Glomerular endothelial cell (primary cell): ENCODE measurements at places on chromosomes 7 and 10. TPM values are rescaled to one million over a fixed set of nuclear protein-coding genes. Genes with fewer than 3 reads are reported as not detected.
A peak's percentile ranks its signal among the peaks of the same experiment; 100 is the strongest.

The PNLIP gene
- not detected in 2 replicates for total RNA-seq

The UNCX gene
- not detected in 2 replicates for total RNA-seq

The SLC25A40 gene
- 2.4 and 11.2 TPM in 2 replicates for total RNA-seq

The ATOH7 gene
- total RNA-seq, result not detected in 2 replicates

The H2BK1 gene
- not detected in 2 replicates for total RNA-seq

The GATA3 gene
- total RNA-seq, result 1.7 and 2.5 TPM in 2 replicates

The NUTM2A gene
- 0.82 and 1.7 TPM in 2 replicates for total RNA-seq

The LBX1 gene
- total RNA-seq, result not detected in 2 replicates

The IRF5 gene
- 0.73 TPM in 1 of 2 replicates, not detected in the other for total RNA-seq

The FAM25G gene
- total RNA-seq, result not detected in 2 replicates

The ADAMTS14 gene
- total RNA-seq, result 2.9 and 3.4 TPM in 2 replicates

DNA sequence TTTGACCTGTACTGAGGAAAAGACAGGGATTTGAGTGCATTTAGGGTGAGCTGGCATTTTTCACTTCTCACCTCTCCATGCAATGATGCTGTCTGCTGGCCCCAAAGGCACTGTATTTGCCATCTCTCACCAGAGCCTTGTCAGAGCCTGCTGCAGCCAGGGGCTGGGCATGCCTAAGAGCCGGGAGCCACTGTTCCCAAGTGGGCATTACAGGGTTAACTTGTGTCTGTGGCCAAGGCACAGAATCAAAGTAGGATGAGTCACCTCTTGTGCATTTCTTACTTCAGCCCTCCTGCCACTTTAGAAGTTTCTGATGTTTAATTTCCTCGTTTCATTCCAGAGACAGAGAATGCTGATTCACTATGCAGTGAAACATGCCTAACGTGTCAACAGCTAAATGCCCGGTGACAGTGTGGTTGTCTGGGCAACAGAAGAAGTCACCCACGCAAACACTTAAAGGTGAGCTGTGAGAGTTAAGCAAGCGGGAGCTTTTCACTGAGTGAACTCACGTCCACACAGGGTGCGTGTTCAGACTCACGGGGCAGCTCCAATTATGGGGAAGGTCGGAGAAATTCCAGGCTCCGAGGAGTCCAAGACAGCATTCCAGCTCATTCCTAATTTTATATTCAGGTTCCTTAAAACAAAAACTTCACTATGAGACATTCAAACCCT, 57.1 kb upstream of the IGFBP3 start:
- DNase-seq, result peak; percentile 68

DNA sequence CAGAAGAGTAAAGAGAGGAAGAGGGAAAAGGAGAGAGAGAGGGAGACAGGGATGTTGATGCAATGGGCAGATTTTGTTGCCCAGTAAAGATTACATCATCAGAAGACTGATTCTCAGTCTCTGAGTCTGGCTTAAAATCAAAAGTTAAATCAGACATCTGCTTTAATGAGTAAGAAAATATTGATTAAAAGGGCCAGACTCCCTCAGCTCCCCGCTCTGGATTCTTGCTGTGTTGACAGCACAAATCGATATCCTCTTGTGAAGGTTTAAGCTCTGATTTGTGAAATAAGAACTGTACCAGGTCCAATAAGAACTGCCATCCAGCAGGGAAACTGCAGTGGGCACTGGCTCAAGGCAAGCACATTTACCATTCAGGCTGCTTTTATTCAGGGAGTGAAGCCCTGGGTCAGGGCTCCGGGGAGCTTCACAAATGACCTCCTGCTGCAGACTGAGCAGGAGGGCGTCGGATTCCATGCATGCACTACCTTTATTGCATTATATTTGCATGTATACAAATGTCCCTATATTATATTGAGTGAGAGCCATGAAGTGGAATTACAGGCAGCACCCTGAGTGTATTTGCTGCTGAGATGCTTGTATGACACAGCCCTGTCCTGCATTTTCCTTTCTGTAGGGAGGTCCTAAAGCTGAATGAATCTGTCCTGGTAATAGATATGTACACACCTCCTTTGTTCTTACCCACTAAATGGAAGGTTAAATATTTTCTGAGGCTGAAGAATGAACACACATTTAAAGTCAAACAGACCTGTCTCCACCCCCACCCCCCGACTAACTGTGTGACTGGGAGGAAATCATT, 401.5 kb downstream of the REEP3 start:
- DNase-seq, result no peak

GRCh38 chr10:87054373-87055295, 34.5 kb downstream of the FAM25A start:
- no peak for DNase-seq

DNA sequence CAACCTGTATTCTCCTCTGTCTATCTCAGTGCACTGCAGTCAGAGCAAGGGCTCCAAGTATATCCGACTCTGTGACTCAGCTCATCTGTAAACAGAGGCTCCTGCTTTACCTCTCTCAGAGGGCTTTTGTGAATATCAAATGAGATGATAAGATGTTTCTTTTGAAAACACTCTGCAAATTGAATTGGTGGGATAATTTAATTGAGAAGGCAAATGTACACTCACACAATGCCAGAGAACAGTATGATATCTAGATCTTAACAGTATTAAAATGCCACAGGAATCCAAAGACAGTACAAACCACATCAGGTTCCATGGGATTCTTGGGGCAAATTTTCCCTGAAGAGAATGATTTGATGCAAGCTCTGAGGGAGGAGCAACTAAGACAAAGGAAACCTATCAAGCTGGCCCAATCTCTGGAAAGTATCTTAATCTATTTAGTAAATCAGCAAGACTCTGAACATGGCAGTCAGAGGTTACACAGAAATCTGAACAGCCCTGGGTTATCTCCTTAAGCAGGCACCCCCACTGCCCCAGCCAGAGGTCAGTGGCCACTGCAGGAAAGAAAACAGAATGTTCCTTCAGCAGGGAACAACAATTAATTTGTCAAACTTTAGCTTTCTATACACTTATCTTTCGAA, 45.9 kb downstream of the DOCK4 start:
- DNase-seq, result no peak

GRCh38 chr7:29946428-29947186, 43.0 kb downstream of the SCRN1 start:
- peak; percentile 4 for DNase-seq

- DNase-seq, result no peak
Observed at GRCh38 chr10:89662596-89662995, 17.6 kb upstream of the PANK1 start.

DNA sequence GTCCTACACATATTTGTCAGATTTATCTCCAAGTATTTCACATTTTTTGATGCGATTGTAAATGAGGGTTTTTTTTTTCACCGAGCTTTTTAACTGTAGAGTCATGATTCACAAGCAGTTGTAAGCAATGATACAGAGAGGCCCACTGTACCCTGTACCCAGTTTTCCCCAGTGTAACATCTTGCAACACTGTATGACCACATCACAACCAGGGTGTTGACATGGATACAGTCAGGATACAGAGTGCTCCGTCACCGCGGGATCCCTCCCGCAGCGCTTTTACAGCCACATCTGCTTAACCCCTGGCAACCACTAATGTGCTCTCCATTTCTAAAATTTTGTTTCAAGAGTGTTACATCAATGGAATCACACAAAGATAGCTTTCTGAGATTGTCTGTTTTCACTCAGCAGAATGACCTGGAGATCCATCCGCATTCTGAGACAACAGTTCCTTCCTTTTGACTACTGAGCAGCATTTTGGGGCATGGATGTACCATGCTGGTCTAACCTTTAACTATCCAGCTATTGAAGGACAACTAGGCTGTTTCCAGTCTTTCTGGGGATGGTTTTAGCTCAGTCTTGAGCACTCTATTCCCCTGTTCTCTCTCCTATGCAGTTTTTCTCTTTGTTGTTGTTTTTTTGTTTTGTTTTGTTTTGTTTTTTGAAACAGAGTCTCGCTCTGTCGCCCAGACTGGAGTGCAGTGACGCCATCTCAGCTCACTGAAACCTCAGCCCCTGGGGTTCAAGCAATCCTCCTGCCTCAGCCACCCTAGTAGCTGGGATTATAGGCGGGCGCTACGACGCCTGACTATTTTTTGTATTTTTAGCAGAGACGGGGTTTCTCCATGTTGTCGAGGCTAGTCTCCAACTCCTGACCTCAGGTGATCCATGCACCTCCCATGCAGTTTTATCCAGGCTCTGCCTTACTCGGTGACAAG, 25.9 kb downstream of the GPRIN2 start:
- DNase-seq, result no peak

GRCh38 chr10:86709396-86710185, 41.3 kb downstream of the LDB3 start:
- no peak for DNase-seq

GRCh38 chr10:116716381-116716780, 26.0 kb downstream of the HSPA12A start:
- no peak for DNase-seq

GRCh38 chr10:101007099-101007711, 7.6 kb downstream of the LZTS2 start:
- DNase-seq, result no peak

DNA sequence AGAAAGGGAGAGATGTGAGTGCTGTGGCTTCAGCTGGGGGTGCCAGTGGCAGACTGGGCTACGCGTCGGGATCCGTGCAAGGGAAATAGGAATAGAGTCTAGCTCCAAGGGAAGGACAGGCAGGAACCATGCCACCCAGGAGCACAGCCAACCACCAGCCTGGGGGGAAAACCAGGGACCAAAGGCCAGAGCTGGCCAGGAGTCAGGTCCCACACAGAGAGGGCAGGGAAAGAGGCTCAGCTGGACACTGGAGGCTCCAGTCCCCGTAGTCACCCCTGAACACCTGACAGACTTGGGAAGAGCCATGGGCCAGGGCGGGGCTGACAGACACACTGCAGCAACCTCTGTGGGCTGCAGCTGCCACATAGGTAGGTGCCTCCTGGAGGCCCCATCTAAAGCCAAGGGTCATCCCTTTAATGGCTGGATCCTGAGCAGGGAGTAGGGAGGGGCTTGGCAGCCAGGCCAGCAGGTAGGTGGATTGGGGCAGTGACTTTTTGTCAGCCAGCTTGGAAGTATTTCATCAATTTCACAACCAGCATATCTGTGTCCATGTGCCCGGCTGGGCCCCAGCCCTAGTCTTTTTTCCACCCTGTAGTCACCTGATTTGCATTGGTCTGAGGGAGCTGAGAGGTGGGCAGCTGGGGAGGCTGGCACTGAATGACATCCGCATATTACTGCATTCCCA, 163.2 kb downstream of the SH2D4B start:
- no peak for DNase-seq

- no peak for DNase-seq
Observed at GRCh38 chr7:98077762-98078161, 28.9 kb upstream of the LMTK2 start.

GRCh38 chr10:23917251-23917840, 291.6 kb upstream of the KIAA1217 start:
- no peak for DNase-seq

- no peak for DNase-seq
Observed at GRCh38 chr7:40983111-40983510, 719.8 kb downstream of the INHBA start.

- no peak for DNase-seq
Observed at GRCh38 chr7:89593125-89593524, 561.1 kb upstream of the STEAP1 start.

GRCh38 chr7:19353180-19353579, 208.0 kb upstream of the FERD3L start:
- DNase-seq, result no peak

GRCh38 chr10:82738592-82738991, 863.6 kb downstream of the NRG3 start:
- no peak for DNase-seq

GRCh38 chr7:22717760-22718159, 9.2 kb upstream of the IL6 start:
- DNase-seq, result no peak

- DNase-seq, result no peak
Observed at GRCh38 chr10:131657985-131658330, 242.8 kb upstream of the PPP2R2D start.

DNA sequence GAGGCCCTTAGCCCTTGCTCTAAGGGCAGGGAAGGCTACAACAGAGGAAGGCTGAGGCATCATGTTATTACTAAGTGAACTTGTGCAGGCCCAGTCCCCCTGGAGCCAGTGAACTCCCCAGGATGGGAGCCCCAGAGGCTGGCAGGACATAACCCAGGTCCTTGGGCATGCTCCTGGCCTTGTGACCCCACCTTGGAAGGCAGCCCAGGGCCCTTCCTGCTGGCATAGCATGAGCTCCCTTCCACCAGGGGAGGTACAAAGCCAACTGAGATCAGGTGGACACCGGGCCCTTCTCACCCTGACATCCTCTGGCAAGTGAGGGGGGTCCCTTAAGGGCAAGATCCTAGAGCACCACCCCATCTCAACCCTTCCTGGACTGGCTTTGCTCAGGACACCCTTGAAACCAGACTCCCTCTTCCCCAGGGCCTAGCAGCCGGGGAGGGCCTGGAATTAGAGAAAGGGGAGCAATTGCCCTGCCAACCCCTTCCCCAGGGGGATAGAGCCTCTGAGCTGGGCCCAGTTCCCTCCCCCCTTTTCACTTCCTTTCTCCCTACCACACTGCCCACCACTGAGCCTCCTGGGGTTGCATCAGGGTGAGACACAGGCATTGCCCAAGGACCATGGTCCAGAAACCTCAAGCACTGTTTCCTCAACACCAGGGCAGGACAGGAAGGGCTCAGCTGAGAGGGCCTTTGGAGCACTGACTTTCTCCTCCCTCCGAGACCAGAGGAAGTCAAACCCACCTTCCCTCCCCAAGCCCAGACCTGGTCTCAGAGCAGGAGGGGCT, 1.8 kb upstream of the VSIR start:
- no peak for DNase-seq

DNA sequence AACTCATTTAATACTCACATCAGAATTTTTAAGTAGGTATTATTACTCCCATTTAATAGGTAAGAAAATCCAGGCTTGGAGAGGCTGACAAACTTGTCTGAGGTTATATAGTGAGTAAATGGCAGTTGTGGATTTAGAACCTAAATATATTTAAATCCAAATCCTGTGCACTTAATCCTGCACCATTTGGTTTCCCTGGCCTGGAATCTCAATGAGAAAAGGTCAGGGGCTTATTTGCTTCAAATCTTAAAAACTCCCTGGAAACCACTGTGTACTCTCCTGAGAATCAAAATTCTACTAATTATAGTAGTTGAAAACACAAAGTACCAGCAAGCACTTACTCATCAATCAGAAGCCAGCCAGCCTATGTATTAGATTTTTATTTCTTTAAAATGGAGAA, 97.7 kb downstream of the DNMBP start:
- no peak for DNase-seq

- no peak for DNase-seq
Observed at GRCh38 chr7:108321359-108321758, 134.9 kb downstream of the NRCAM start.

DNA sequence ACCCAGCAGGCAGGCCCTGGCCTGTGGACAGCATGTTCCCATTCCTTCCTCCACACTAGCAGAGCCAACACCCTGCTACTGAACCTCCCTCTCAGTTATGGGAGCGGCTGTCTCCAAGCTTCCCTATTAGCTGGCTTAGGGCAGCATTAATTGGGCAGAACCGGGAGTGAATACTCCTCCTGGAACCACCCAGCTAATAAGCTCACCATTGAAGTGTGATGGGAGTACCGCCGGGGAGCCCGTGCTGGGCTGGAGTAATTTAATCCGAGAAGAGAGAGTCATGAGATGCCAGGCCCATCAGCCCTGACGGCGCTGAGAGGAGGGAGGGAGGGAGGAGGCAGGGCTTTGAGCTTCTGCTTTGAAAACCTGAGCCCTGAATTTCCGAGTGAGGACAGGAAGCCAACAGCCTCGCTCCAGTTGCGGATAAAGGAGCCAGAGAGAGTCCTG, 31.8 kb upstream of the ELFN1 start:
- no peak for DNase-seq
